Activated naive CD8-positive, alpha-beta T cell treated with anti-CD3 and anti-CD28 coated beads for 36 hours (primary cell): ENCODE measurements at places on chromosomes 6 and 20. TPM values are rescaled to one million over a fixed set of nuclear protein-coding genes. Genes with fewer than 3 reads are reported as not detected.

The PRDM1 gene
- total RNA-seq, result 13.1 TPM

The HLA-DMA gene
- total RNA-seq, result 16.9 TPM

The IPCEF1 gene
- total RNA-seq, result 14.2 TPM

The MUCL3 gene
- not detected for total RNA-seq

The MCCD1 gene
- not detected for total RNA-seq

The HSPA1L gene
- 1.2 TPM for total RNA-seq

The LKAAEAR1 gene
- 0.47 TPM for total RNA-seq

The MLN gene
- not detected for total RNA-seq

The CPXM1 gene
- total RNA-seq, result 4.3 TPM

The PDYN gene
- not detected for total RNA-seq

The CDH4 gene
- total RNA-seq, result 0.08 TPM

The LGSN gene
- total RNA-seq, result not detected

The SIM1 gene
- total RNA-seq, result not detected

The C20orf204 gene
- total RNA-seq, result 2.5 TPM

The EPHA7 gene
- total RNA-seq, result not detected

The CRISP3 gene
- not detected for total RNA-seq

The OR2H2 gene
- total RNA-seq, result not detected

The ZFAND3 gene
- 38.5 TPM for total RNA-seq

The DBNDD2 gene
- total RNA-seq, result 20.1 TPM

The POPDC3 gene
- not detected for total RNA-seq

The LY6G6C gene
- total RNA-seq, result not detected

The REM1 gene
- total RNA-seq, result not detected

The TMEM217 gene
- total RNA-seq, result 4.9 TPM

The NKX2-4 gene
- not detected for total RNA-seq

The SLC22A3 gene
- total RNA-seq, result not detected

The MAP1LC3A gene
- total RNA-seq, result 0.95 TPM

The COL19A1 gene
- 0.36 TPM for total RNA-seq

The PGBD1 gene
- total RNA-seq, result 3.8 TPM

The TRIM38 gene
- 8.2 TPM for total RNA-seq

The WFDC2 gene
- total RNA-seq, result not detected
